Thyroid gland (tissue), 4 donors: ENCODE measurements at places on chromosomes 5 and 9.

GRCh38 chr5:170218726-170219125 lies 14.1 kb upstream of the C5orf58 start:
- no peaks in the 10 kb centered on the region for H3K4me1 ChIP-seq
- no peak overlapping the region for H3K27ac ChIP-seq
- no peaks in the 10 kb centered on the region for H3K36me3 ChIP-seq
- DNase-seq = no peak
- H3K4me3 ChIP-seq = no peak overlapping the region

GRCh38 chr5:38373743-38374142 lies 115.4 kb downstream of the EGFLAM start:
- no peaks in the 10 kb centered on the region for H3K36me3 ChIP-seq
- H3K4me3 ChIP-seq = no peak overlapping the region
- no peak overlapping the region for H3K27ac ChIP-seq
- no peaks in the 10 kb centered on the region for H3K4me1 ChIP-seq

DNA sequence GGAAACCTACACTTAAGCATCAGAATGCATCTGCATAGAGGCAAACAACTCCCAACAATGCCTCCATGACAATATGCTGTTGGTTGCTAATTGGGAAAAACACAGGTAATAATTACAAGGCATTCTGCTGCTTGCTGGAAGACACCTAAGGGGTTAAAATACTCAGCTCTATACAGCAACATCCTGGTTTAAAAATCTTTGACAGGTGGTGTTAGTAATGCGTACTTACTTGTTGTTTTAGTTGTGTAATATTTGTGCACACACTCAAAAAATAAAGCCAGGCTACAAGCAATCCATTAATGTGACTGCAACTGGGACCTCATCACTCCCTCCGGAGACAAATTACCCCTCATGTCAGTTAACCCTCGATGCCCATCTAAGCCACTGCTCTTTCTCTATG lies 126.3 kb upstream of the ELL2 start:
- no peaks in the 10 kb centered on the region for H3K4me1 ChIP-seq
- H3K27ac ChIP-seq = no peak overlapping the region
- no peaks in the 10 kb centered on the region for H3K27me3 ChIP-seq
- no peak for DNase-seq
- no peaks in the 10 kb centered on the region for H3K36me3 ChIP-seq

DNA sequence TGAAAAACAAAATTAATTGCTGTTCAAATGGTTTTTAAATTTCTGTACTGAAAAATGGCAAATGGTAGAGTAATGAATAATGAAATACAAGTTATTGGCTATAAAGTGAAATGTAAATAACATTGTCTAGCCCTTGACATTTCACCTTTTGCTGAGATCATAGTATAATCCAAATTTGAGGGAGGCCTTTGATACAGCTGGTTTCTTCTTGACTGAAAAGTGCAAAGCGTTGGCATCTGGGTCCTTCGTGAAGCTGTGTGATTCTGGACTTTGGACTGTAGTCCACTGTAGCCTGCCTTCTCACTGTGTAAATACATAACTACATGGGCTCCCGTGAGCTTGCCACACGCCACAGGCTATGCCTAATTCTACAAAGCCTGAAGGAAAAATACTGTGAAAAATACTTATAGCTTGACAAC lies 52.3 kb downstream of the ARHGEF28 start:
- peak overlapping the region; percentile 32 for H3K27ac ChIP-seq
- H3K27me3 ChIP-seq = no peaks in the 10 kb centered on the region
- no peaks in the 10 kb centered on the region for H3K36me3 ChIP-seq
- H3K4me3 ChIP-seq = no peak overlapping the region
- peaks cover 33% of the 10 kb centered on the region for H3K4me1 ChIP-seq
- DNase-seq = no peak
